ENCODE measurements at places on chromosomes 1 and 21.

GRCh38 chr1:158295791-158296190, 6.1 kb downstream of the CD1C start:
- DNase-seq = no peak

- peak; percentile 78 for DNase-seq
Measured at GRCh38 chr1:24946861-24947658, 17.0 kb upstream of the RUNX3 start.

DNA sequence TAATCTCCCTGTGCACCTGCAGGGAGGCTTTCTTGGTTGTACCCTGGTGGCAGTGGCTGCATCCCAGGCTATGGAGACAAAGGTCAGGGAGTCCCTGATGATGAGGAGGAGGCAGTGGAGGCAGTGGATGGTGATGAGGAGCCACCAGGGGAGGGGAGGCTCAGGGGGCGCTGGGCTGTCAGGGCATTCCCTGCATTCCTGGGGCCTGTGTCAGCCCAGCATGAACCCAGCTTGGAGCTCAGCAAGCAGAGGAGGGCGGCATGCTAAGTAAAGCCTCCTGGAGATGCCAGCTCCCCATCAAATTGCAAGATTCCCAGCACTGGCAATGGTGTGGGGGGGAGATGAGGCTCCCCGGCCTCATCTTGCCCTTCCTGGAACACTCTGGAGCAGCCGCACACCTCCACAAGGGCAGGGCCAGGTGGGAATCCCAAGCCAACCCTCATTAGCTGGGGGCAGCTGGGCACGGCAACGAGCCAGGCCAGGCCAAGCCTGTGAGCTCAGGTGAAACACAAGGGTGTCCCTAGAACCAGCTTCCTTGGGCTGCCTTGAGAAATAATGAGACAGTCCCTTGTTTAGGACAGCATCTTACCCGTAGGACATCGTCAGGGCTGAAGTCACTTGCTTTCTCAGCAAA, 469.5 kb downstream of the MATN1 start:
- DNase-seq = peak; percentile 74

- DNase-seq = no peak
Measured at GRCh38 chr1:6384962-6385361, 8.6 kb downstream of the ACOT7 start.

- peak; percentile 17 for DNase-seq
Measured at GRCh38 chr1:35220976-35221375, 28.0 kb upstream of the SFPQ start.

DNA sequence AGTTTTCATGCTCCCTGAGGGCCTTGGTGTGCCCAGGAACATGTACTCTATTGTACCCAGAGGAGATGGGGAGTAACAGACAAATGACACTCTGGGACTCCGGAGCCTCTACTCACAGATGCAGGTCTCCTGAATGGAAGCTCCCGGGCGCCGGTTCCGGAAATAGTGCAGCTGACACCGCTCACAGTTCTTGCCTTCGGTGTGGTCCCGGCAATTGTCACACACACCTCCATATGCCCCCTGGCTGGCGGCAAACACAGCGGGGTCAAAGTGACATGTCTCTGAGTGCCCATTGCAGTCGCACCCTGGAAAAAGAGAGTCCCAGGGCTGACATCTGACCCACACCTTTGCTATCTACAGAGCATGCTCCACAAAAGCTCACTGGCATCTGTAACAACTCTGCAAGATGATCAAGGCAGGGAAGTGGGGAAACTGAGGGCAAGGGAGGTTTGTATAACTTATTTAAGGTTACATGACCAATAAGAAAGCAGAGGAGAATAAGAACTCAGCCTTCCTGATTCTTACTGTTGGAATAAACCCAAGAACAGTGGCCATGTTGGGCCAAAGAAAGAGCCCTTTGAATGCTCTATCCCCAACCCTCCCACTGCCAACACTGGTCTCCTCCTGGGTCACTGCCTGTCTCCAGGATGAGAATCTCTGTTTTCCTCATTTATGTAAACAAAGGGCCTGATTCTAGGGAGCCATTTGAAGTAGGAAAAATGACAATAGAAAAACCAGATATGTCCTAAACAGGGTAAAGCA, 22.4 kb downstream of the LAMB3 start:
- no peak for DNase-seq

DNA sequence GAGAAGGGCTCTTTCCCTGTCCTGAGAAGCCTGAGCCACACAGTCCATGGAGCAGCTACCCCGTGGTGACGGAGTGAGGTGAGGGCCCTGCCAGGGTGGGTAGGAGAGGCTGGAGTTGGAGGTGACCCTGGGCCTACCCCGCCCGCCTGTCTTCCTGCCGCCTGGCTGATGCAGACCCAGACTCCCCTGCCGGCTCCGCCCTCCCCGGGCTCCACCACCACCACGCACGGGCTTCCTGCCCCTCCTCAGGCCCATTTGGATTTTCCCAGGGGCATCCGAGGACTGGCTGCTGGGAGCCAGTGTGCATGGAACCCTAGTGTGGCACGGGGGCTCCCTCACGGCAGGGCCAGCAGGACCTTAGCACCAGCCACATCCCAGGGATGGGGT, 32.5 kb downstream of the PODN start:
- DNase-seq = no peak
